Stimulated activated CD8-positive, alpha-beta memory T cell treated with anti-CD3 and anti-CD28 coated beads, Interleukin-2, amount 100 ng/mL, for 1 hour (primary cell): ENCODE measurements at places on chromosomes 7 and 10.
A peak's percentile ranks its signal among the peaks of the same experiment; 100 is the strongest.

DNA sequence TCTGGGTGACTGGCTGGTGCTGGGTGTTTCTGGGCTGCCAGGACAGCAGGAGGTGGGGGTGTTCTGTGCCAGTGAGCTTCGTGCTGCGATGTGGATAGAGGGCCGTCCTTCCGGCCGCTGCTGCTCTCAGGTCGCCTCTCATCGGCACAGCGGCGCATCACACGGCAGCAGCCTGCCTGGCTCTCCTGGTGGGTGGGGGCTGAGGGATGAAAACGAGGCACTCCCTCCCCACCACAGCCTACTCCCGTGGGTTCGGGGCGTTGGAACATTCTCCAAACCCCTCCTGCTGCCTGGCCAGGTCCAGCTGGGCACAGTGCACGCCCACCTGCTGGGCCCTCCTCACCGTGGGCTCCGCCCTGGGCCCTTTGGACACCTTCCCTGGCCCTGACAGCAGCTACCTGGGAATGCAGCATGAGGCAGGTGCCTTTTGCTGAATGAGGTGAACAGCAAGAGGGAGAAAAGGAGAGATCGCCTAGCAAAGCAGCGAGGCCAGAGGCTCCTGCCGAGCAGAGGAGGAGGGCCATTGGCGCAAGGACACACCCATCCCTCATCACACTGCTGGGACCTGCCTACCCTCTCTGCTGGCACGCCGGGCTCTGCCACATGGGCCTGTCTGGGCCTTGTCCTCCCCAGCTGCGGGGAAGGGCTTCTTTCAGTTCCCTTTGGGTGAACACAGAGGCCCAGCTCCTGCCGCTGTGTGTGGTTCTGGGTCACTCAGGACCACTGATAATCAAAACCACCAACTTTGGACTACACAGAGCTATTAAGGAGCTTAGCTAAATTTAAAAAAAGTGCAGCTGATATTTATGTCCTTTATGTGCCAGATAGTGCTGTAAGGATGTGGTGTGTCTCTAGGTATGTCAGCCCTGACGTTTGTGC is 33.4 kb downstream of the INPP5A start:
- no peak for DNase-seq

DNA sequence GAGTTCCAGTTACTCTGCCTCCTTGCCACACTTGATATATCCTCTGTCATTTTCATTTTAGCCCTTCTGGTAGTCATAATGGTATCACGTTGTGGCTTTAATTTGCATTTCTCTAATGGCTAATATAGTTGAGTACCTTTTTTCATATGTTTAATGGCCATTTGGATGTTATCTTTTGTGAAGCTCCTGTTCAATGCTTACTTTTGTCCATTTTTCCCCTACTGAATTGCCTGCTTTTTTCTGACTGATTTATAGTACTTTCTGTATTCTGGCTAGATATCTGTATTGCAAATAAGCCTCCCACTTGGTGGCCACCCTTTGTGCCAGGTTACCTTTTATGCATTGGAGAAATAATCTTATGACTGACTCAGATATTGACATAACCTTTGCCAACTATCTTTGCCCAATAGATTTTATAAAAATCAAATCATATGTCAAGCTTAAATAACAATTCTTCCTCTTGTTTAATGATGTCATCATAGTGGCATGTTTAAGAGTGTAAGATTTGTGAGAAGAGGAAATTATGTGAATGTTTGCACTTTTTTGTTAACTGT is 50.6 kb downstream of the PRPF18 start:
- no peak for DNase-seq

DNA sequence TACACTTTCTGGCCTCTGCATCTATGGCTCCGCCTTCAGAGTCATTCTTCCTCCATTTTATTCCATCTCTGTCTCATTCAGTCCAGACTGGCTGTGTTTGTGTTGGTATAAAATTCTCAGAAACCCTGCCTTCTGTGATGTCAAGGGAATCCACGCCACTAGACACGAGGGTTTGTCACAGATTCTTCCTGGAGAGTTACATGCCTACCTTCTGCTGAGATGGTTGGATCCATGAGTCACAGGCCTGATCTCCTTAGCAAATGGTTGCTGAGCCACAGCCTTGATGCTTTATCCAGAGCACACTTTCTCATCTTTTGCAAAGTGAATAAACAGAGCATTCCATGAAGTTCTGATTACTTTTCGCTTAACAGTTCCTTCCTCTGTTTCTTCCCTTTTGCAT is 35.9 kb upstream of the TSPAN33 start:
- DNase-seq, result no peak

DNA sequence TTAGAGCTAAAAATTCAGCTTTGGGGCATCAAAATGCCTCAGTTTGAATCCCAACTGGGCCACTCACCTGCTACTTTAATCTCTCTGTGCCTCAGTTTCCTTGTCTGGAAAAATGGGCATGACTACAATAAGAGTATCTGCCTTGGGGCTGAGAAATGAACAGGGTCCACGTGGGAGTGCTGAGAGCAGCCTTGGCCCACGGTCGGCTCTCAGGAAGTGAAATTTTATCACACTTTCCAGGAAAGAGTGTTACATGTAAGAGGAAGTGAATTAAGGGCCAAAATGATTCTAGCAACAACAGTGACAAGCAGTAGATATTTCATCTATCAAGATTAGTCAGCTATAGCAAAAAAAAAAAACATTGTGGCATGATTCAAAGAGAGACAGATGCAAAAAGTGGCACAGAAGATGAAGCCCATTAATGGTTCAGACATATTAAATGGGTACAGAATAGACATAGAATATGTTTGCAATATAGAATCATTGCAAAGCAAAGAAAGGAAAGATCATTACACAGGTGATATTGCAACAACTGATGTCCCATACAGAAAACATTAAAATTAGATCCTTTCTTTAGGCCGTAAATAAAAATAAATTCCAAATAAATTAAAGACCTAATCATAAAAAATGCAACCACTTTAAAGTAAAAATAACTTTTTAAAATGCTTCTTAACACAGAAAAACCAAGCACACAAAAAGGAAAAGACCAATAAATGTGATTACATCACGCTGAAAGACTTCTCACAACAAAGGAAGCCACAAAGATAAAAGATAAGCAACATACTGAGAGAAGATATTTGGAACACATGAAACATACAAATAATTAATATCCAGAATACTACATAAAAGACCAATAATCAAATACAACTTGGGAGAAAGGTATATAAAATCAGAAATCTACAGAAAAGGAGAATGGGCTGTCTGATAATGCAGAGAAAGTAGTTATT is 4.3 kb downstream of the TMEM273 start:
- no peak for DNase-seq

DNA sequence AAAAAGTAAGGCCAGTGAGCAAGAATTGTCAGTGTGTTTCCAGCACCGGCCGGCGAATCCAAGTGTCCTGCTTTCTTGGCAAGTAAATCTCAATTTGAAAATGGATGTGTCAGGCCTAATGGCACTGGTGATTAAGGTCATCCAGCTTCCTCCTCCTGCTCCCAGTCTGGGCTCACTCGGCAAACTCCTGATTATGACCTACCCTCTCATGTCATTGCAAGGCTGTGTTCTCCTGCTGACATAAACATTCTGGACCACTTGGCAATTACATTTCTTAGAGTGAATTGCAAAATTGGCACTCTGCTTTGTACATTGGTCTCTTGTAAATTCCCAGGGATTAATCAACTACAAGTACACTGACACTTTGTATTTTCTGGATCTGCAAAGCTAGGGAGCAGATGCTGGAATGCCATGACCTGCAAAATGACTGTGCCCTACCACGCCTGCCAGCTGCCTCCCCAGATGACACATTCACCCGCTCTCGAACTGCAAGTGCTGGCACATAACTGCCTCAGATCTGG is 473.8 kb downstream of the KIF20B start:
- no peak for DNase-seq

- DNase-seq, result no peak
Observed at GRCh38 chr7:97731736-97732564, at the start of gene TAC1. TAC1 (plus strand) TSS chr7:97732086; CDS start chr7:97732613, 527 bp downstream.

DNA sequence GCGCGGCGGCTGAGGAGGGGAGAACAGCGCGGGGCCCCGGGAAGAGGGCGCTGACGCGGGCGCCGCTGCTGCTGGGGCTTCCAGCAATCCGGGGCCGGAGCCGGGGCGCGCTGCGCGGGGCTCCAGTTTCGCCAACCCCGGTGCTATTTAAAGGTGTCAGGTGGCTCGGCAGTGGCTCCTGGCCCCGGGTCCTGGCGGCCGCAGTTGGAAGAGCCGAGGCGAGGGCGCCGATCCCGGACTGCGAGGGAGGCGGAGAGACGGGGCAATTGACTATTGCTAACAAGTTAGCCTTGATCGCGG is 347 bp downstream of the LBX1 start:
- DNase-seq, result no peak

- DNase-seq, result no peak
Observed at GRCh38 chr10:19876570-19876969, 60.3 kb downstream of the PLXDC2 start.

- no peak for DNase-seq
Observed at GRCh38 chr10:21292763-21293517, 232.5 kb downstream of the SKIDA1 start.

DNA sequence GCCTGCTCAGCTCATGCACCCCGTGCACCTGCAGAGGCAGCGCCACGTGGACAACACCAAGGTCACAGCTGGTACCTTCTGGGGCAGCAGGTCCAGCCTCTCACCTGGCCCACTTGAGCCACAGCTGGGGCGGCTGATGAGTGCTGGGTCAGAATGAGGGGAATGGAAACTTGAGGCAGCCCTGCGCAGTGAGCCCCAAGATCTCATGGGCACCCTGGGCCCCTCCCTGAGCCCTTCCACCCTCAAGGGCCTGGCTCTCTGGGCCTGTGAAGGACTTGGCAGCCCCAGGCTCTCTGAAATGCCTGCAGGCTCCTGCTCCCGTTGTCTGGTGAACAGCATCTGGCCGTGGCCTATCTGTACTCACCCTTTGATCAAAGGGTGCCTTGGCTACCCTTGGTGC is 112.7 kb downstream of the TCERG1L start:
- no peak for DNase-seq

- DNase-seq, result no peak
Observed at GRCh38 chr7:154569916-154570315, 433.0 kb downstream of the PAXIP1 start.

DNA sequence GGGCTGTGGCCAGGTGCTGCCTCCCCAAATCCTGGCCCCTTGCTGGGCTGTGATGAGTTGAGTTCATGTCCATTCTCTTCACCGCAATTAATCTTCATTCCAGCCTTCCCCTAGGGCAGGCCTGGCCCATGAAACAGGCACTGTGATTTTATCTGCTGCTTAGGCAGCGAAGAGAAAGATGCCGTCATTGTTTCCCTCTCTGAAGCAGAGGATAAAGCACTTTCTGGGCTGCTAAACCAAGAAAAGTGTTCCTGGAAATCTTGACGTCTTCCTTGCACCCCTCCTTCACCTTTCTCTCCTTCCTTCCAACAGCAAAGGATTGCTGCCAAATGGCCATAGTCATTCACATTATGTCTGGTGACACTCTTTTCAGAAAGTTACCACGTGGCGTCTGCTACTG is 265.9 kb downstream of the ZEB1 start:
- no peak for DNase-seq

GRCh38 chr10:109852475-109853037 is 70.8 kb downstream of the XPNPEP1 start:
- DNase-seq, result peak; percentile 38

GRCh38 chr7:121504482-121504881 is 108.4 kb upstream of the FAM3C start:
- DNase-seq, result no peak

DNA sequence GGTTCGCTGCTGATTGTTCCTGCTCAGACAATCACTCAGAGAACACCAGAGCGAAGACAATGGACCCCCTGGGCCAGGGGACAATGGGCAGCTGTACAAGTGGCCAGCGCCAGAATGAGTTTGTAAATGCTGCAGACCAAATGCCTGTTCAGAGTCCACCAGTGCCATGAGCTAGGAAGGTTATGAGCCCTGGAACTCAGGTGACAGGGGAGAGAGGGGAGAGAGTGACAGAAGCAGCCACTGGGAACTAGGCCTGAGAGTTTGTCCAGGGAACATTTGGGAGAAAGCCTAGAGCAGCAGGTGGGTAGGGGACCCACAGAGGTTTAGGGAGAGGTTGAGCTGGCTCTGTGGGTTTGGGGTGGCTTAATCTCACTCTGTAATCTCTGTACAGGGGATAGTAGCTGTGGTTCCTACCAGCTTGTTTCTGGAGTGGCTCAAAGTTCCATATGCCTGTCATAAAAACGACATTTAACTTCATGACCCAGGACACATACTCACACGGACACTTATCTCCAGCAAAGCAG is 60.4 kb downstream of the C10orf105 start:
- no peak for DNase-seq

DNA sequence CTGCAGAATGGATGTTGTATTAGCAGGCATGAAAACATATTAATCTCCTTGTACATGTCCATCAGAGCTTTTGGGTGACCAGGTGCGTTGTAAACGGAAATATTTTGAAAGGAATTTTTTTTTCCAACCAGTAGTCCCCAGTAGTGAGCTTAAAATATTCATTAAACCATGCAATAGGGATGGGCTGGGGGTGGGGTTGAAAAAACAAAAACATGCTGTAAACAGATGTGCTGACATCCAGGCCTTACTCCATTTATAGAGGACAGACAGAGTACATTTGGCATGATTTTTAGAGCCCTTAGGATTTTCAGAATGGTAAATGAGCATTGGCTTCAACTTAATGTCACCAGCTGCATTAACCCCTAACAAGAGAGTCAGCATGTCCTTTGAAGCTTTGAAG is 50.2 kb downstream of the PTPN12 start:
- no peak for DNase-seq

DNA sequence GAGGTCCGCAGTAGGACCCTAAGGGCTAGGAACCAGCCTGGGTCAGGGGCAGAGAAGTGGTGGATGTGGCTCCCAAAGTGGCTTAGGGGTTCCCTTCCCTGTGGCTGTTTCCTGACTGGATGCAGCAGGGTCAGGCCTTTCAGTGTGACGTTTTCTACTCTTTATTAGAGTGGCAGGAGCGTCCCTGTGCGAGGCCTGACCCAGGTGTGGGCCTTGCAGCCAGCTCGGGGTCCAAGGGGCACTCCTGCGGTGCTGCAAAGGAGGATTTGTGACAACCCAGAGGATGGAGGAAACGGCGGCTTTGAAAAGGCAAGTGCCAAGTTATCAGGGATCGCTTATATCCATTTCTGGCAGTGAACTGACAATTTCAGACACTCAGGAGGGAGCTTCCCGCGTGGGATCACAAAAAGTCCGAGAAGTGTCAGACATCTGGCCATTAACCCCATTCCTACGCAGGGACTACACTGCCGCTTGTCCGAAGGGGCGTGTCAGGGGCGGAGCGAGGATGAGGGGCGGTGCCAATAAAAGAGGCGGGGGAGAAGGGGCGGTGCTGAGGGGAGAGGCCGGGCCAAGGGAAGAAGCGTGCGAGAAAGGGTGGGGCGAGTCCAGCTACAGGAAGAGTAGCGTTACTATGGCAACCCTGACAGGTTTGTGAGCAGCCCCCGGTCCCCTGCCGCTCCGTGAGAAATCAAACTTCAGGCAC is 98.8 kb upstream of the ZNF722 start:
- DNase-seq, result peak; percentile 73

GRCh38 chr10:11246752-11247467 is 229.2 kb downstream of the CELF2 start:
- no peak for DNase-seq
